ENCODE measurements at places on chromosomes 6 and 20.

DNA sequence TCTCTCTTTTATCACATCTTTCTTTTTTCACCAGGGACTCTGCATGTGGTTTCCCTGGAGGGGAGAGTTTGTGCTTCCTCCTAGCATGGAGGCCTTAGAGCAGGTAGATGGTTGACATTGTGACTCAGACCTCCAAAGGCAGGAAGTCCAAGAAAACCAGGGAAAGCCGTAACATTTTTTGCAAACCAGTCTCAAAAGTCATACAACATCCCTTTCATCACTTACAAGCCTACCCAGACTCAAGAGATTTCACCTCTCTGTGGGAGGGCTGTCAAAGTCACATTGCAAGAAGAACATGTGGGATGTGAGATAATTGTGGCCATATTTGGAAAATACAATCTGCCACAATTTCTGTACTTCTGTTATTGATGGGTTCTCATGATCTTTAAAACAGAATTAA lies 46.2 kb downstream of the SNRNP48 start:
- DNase-seq = no peak

- DNase-seq = no peak
Observed at GRCh38 chr20:50306478-50307423, 116.1 kb downstream of the CEBPB start.

DNA sequence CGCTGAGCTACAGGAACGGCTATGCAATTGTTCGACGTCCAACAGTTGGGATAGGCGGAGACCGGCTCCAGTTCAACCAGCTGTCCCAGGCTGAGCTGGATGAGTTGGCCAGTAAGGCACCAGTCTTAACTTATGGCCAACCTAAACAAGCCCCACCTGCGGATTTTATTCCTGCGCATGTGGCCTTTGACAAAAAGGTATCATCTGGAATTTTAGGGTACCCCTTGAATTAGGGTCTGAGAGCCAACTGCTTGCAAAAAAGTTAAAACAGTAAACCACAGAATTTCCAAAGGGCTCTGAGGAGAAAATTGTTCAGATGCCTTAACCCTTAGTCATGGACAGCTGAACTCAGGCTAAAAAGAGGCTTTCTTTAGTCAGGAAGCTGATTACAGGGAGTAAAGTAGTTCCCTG lies 3.8 kb downstream of the EFHC1 start:
- DNase-seq = no peak

GRCh38 chr6:150090328-150090727 lies 21.4 kb upstream of the ULBP3 start:
- DNase-seq = no peak

DNA sequence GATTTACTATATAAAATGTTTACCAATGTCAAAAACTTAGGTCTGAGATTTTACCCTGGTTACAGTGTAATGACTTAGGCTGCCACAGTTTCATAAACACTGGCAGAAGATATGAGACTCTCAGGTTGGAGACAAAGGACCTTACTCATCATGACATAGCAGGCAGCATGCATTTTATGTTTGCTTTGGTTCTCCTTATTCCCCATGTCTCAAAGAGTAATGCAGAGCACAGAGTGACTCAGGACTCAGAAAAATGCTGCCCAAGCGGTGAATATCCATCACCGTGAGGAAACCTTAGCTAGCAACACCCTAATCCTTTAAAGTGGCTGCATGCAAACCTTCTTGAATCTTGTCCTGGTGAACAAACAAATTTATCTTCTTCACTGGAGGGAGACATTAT lies 112.1 kb upstream of the EYS start:
- DNase-seq = no peak

- no peak for DNase-seq
Observed at GRCh38 chr6:70292193-70292592, 10.7 kb downstream of the COL9A1 start.

DNA sequence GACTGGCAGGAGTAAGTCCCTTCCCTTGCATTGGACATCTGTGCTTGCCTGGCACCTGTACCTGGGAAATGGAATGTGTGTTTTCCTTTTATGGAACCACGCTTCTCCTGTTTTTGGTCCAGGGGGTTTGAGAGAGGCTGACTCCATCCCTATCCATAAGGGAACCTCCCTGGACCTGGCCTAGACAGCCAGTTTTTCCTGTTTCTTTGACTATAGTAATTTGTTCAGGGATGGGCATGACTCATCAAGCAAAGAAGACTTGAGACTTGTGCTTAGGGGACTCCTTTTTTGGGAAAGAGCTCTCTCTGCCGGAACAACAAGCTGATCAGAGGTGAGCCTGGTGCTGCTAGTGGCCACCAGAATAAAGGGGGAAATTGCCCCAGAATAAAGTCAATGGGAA lies 393.8 kb downstream of the CDH26 start:
- no peak for DNase-seq

GRCh38 chr20:35680452-35681183 lies 15.9 kb upstream of the CPNE1 start:
- no peak for DNase-seq

- peak; percentile 77 for DNase-seq
Observed at GRCh38 chr20:59781226-59781625, 152.2 kb downstream of the SYCP2 start.

GRCh38 chr20:33704197-33704924 lies 15.7 kb downstream of the PXMP4 start:
- DNase-seq = no peak

- DNase-seq = no peak
Observed at GRCh38 chr6:107421696-107422256, 37.6 kb downstream of the PDSS2 start.

- DNase-seq = no peak
Observed at GRCh38 chr6:138104618-138105213, 2.5 kb downstream of the PERP start.

GRCh38 chr20:53579581-53580375 lies 13.9 kb downstream of the ZNF217 start:
- DNase-seq = no peak

DNA sequence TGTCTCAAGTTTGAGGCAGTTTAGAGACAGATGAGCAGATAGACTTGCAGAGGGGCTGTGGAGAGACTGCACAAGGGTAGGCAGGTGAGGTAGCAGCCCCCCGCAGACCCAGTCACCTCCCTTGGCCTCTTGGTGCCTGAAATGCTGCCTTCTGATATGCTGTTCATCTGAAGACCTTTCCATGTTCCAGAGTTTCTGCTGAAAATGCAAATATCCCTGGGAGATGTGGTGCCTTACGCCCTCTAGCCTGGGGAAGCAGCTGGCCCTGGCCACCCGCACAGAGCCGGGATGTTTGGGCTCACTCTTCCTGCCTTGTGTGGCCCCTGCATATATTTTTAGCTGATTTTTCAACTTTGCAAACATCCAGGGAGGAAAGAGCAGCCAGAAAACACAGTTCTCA lies 51.4 kb downstream of the TMEM242 start:
- DNase-seq = no peak

DNA sequence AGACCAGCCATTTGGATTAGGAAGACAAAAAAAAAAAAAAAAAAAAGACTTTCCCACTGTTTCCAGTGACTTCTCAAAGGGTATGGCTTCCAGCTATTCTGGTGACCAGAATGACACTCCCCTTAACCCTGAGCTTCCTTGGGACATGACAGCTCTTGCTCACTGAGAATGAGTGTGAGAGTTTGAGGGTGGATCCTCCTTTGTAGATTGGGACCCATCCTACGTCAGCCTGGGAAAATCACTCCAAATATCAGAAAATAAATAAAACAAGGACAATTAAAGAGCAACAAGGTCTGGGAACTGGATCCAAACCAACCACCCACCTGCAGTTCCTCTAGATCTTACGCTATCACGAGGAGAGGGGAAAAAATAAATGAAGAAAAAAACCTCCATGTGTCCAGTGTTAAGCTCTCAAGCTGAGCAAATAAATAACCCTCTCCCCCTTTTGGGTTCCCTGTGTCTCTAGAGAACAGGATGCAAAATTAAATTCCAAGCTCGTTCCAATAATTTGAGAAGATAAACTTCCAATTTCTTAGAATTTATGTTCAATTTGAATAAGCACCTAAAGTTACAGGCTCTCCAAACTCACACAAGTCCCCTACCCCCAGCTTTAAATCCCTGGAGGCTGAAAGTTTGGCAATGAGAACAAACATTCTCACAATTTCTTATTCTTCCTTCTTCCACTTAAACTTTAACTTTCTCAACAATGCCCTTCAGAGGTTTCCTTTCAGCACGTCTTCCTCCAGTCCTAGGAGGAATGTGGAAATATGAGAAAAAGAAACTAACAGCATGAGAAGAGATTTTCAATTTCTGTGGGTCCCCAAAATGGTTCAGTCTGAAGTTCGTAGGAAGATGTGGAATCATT lies 170.2 kb downstream of the MTFR2 start:
- DNase-seq = no peak

DNA sequence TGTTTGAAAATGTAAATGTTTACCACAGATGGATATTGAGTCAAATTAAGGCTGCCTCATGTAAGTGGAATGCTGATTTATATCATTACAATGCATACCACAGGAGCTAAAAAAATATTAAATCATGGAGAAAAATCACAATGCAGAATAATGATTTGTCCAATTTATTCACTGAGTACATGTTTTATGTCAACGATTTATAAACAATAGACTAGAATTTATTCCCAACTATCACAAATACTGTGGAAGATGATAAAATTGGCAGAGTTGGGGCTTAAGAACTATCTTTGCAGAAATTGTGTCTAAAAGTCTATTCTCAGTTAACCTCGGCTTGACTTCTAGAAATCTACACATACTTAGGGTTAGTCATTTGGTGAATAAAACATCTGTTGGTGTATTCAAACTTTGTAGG lies 472.1 kb upstream of the MARCKS start:
- no peak for DNase-seq

DNA sequence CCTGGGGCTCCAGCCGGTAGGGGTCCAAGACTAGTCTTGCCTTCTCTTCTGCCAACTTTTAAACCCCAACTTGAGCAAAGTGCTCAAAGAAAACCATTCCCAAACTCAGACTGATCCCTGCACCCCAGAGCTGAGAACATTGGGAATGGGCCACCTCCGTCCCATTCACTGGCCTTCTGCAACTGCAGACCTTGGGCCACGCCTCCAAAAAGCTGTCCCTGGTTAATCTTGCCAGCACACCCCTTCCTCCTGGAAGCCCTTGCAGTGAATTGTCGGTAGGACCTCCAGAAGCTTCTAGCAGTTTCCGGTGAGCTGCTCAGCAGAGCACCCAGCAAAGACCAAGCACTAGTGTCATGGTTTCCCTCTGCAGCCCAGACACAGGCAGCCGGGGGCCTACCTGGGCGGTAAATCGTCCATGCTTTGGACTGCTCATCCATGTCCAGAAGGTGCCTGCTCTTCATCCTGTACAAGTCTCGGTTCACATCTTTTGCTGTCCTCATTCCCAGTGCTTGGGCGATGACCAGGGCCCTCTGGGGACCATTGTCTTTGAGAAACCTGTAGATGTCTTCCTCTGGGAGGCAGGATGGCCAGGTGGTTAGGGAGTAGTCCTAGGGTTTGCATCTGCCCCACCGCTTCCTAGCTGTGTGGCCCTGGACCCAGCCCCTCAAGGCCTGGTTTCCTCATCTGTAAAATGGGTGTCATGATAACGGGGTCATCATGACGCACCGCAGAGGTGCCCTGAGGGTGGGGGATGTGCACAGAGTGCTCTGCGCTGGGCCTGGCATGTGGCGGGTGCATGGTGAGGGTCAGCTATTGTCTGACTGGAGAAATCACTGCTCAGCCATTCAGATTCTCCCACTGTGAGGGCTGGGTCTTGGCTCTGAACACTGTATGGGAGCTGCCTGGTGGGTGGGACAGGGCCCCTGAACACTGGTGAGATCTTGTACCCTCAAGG lies 5.5 kb downstream of the ZBP1 start:
- no peak for DNase-seq

DNA sequence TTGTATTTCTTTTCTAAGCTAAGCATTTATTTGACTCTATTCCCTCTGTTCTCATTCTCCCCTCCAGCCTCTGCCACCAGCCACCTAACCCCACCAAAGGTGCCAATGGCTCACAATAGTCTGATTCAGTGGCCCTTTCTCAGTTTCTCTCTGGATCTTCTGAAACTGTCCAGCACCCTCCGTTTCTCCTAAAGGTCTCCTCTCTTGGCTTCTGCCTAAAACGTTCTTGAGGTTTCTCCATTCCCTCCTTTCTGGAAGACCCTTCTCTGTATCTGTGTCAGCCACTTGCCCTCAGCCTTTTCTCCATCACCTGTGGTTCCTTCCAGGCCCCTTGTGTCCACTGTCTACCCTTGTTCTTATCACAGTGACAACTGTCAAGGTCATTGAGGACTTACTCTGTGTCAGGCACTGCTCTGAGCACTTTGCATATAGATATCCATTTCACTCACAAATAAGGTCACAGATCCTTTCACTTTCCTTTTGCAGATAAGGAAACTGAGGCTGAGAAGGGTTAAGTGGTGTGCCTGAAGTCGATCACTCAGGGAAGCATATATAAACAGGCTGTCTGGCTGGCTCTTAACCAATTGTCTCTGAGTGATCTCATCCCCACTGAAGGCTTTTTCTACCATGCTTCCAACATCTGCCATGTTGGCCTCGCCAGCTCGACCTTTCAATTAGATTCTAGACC lies 48.1 kb downstream of the FOXA2 start:
- peak; percentile 72 for DNase-seq

DNA sequence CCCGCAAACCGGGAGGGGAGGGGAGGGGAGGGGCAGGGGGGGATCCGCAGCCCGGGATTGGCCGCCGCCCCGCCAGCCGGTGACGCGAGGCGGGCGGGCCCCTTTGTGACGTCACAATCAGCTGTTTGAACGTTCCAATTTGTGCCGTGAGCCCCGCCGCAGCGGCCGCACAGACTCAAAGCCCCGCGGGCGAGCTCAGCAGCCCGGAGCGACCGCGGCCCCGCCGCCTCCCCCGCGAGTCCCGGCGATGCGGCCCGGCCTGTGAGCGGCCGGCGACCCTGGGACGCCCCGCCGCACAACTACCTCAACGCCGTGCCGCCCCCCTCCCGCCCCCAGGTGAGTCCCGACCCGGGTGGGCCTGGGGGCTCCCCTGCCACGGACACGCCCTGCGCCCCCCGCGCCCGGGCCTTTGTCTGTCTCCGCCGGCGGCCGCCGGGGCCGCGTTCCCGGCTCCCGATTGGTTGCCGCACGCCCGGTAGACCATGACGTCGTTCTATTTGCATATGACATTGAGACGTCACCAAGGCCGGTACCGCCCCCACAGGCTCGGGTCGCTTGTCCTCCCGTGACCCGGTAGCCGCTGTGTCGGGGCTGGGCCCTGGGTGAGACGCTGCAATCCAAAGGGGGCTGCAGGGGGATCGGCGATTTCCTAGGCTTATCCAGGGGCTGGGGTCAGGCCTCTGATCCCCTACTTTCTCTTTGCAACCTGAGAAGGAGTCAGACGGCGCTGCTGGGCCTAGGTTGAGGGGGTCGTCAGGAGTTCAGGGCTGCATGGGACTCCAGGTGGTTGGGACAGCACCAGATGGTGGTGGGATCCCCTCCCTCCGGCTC lies at the start of gene TP53INP2:
Gene TP53INP2, plus strand, starts transcription at position 168 of the 831 bp plus-strand sequence. CDS start 4,396 bp downstream, outside the sequence.
- peak; percentile 99 for DNase-seq

- no peak for DNase-seq
Observed at GRCh38 chr6:15804164-15805154, 141.6 kb upstream of the DTNBP1 start.

Data from esophagus muscularis mucosa (tissue), 4 donors.